ENCODE measurements at places on chromosomes 6 and 20.

- no peak for DNase-seq
Measured at GRCh38 chr6:2913621-2914317, 10.7 kb upstream of the SERPINB9 start.

- DNase-seq: no peak
Measured at GRCh38 chr20:34715384-34715783, 11.2 kb downstream of the TP53INP2 start.

DNA sequence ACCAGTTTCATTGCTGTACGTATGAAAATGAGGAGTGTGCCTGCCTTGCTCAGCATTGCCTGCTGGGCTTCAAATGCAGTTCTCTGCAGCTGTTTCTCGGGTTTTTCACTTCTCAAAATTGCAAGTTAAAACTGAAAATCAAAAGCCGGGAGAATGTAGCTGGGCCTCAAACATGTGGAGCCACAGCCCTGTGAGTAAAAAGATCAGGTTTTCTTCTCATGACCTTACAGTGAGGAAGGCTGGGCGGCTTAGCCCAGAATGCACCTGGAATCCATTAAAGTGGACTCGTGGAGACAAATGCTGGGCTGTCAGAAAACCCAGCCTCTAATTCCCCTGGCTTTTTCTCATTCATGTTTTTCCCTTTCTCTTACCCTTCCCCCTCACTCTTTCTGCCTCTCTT lies 34.4 kb downstream of the DSE start:
- DNase-seq: no peak

DNA sequence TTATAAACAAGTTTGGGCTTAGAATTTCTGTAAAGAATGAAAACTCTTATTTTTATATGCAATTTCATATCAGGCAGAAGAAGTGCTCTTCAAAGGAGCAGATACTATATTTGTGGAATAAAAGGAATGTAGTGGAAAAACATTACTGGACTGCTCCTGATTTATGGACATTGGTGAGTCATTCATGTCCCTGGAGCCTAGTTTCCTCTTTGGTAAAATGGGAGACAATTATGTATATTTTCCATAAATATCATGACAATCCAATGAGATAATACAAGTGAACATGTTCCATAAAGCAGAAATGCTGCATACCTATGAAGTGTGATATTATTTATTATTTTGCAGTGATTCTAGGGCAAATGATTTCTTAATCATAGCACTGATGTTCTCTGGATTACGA lies 445.8 kb upstream of the CITED2 start:
- no peak for DNase-seq

GRCh38 chr6:75893058-75893775 lies 144.2 kb downstream of the MYO6 start:
- no peak for DNase-seq

Data from stimulated activated CD4-positive, alpha-beta T cell treated with anti-CD3 and anti-CD28 coated beads, Interleukin-1b, Interleukin-23, amount 100 ng/mL, for 1 hour (primary cell).